Astrocyte of the hippocampus (primary cell): ENCODE measurements at places on chromosomes 1 and 21.

- DNase-seq = no peak
Observed at GRCh38 chr1:240980342-240980741, 368.4 kb upstream of the GREM2 start.

GRCh38 chr1:58065520-58065919, 481.0 kb downstream of the OMA1 start:
- no peak for DNase-seq

DNA sequence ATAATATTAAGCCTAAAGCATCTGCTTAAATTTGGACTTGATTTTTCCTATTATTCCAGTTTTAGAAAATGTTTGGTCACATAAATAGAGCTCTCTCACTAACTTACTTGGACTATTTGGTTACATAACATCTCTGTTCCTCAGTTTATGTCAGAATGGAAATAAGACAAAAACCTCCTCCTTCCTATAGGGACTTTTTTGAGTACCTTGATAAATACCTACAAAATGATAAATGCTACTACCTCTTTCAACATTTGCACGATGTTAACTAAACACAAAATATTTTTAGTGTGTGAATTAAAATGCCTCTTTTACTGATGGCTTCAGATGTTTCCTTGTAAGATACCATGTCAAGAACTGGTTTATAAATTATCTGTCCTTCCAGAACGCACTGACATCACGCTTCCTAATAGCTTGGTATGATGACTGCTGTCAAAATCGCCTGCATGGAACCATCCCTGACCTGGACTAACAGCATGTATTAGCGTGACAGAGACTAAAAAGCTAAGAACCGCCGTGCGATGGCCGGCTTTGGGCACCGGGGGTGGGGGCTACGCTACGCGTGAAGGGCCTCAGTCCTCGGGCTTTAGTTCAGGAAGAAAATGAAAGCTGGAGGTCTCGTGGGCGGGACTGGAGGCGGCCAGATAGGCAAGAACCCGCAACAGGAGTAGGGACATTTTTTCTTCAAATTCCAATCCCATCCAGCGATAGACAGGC, 133.2 kb upstream of the BARHL2 start:
- DNase-seq = peak; percentile 39

GRCh38 chr1:116258668-116259419, 114.2 kb upstream of the ATP1A1 start:
- no peak for DNase-seq

- peak; percentile 60 for DNase-seq
Observed at GRCh38 chr1:202264300-202264699, 70.7 kb downstream of the LGR6 start.

GRCh38 chr1:3530926-3531818, 76.7 kb downstream of the ARHGEF16 start:
- peak; percentile 87 for DNase-seq

- no peak for DNase-seq
Observed at GRCh38 chr1:33519240-33519884, 46.9 kb downstream of the ZSCAN20 start.

- peak; percentile 61 for DNase-seq
Observed at GRCh38 chr1:216005916-216006315, 417.3 kb downstream of the USH2A start.

- DNase-seq = peak; percentile 93
Observed at GRCh38 chr1:225424562-225425200, 3.2 kb downstream of the LBR start.

DNA sequence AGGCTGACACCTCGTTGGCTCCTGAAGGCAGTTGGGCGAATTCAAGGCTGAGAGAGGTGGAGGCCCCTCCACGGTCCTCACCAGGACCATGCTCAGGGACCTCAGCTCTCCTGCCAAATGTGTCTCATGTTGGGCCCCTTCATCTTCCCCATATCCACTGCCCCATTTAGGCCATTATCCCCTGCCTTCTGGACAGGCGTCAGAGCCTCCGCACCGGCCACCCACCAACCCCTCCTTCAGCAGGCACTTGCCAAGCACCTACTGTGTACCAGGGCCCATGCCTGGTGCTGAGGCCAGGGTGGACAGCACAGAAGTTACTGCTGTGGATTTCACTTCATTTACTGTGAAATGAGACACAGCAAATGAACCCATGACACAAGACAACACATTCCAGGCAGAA, 325.8 kb downstream of the MATN1 start:
- DNase-seq = no peak

- DNase-seq = peak; percentile 54
Observed at GRCh38 chr1:151347523-151348246, 633 bp upstream of the RFX5 start.

DNA sequence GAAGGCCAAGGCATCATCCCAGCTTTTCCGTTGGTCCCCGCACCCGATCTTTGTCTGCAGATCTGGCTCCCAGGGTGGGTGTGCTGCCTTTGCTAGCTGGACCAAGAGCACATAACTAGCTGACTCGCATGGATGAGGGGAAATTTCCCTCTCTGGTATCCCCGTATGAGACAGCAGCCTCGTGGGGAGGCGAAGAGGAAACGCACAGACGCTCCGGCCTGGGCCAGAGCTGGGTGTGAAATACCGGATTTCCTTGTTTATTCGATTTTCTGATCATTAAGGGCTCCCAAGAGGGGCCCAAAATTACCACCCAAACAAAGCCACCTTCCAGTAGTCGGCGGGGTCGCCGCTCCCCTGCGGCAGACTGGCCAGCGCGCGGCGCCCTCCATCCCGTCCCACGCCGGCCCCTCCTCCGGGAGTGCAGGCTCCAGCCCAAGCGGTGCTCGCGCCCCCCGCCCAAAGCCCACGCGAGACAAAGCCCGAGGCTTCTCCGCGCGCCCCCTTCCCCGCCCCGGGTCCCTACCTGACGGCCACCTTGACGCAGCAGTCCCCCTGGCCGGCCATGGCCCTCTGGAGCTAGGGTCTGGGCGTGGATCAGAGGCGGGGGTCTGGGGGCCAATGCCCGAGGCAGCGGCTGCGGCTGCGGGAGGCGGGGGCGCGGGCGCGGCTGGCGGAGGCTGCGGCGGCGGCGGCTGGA, 546 bp downstream of the KIF21B start:
- DNase-seq = no peak

- DNase-seq = no peak
Observed at GRCh38 chr1:112841825-112842224, 114.2 kb downstream of the SLC16A1 start.
